ENCODE measurements at places on chromosomes 12 and 14. TPM values are rescaled to one million over a fixed set of nuclear protein-coding genes. Genes with fewer than 3 reads are reported as not detected.

DNA sequence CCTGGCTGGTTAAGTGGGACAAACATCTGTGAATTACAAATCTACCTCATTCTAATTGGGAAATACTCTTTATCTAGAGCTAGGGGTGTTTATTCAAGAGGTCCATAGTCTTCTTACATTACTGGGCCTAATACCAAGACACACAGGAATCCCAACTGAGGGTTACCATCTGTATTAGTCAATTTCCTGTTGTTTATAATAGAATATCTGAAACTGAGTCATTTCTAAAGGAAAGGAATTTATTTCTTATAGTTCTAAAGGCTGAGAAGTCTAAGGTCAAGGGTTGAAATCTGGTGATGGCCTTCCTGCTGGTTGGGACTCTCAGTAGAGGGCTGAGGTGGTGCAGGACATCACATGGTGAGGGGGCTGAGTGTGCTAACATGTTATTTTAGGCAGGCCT lies 36.0 kb downstream of the RTRAF start:
- no peak for DNase-seq

DNA sequence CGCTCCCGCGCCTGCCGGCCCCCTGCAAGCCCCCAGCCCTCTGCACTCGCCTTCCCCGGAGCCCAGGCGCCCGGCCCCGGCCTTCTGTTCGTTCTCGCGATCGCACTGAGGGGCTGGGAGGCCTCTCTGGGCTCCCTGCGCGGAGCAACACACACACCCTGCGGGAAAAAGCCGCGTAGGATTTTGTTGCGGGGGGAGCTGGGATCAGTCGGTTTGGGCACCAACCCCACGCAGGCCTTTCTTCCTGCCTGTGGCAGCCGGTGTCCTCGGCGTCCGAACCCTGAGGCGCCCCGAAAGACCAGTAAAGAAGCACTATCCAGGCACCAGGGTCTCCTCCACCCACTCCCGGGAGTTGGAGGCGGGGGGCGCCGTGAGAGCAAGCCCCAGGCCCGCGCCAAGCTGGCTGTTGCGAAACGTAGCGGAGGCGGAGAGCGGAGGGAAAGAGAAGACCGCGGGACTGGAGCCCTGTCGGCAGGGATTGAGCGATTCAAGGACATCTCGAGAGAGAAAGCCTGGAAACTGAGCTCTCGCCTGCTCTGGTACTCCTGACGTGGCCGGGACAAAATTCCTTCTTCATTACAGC lies 1.9 kb upstream of the HOXC5 start:
- no peak for DNase-seq

DNA sequence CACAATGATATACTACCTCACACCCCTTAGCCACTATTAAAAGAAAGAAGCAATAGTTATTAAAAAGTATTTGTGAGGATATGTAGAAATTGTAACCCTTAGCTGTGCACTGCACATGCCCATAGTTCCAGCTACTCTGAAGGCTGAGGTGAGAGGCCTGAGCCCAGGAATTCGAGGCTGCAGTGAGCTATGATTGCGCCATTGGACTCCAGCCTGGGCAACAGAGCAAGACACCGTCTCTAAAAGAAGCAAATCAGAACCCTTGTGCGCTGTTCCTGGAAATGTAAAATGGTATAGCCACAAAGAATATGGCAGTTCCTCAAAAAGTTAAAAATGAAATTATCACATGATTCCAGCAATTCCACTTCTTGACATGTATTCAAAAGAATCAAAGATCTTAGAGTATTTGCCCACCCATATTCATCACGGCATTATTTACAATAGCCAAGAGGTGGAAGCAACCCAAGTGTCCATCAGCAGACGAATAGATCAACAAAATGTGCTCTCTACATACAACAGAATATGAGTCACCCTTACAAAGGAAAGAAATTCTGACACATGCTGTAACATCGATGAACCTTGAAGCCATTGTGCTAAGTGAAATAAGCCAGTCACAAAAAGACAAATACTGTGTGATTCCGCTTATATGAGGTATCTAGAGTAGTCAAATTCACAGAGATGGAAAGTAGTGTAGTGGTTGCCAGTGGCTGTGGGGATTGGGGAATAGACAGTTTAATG lies 23.7 kb upstream of the YLPM1 start:
- DNase-seq = no peak

DNA sequence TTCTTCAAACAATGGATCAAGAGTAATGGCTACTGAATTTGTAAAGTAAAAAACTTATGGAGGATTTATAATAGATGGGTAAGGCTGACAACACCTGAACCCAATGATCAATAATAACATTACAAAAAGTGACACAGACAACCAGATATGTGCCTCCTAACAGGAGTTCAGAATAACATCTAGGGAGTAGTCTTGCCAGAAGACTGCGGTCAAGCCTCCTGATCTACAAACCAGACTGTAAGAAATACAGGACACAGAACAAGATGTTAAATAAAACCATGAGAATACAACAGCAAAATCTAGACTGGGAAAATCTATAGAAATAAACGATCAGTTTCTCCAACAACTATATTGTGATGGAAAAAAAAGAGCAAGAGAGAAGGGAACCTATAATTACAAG lies 262.6 kb upstream of the TMTC1 start:
- DNase-seq = no peak

Gene RNASE3
- not detected for total RNA-seq

DNA sequence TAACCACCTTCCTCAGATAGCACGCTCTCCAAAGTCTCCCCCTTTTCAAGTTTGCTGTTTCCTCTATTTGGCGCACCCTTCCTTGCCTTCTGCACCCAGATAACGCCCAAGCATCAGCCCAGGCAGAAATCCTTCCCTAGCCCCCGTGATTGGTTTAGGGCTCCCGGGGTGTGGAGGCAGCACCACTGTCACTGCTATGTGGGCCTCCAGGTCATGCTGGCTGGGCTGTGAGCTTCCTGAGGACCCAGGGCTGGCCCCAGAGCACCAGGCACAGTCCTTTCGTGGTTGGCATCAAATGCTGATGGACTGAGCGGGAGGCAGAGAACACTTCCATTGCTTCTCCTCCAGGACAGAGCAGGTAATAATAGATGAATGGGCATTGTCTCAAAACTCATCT lies 311.4 kb downstream of the BCL11B start:
- DNase-seq = no peak

DNA sequence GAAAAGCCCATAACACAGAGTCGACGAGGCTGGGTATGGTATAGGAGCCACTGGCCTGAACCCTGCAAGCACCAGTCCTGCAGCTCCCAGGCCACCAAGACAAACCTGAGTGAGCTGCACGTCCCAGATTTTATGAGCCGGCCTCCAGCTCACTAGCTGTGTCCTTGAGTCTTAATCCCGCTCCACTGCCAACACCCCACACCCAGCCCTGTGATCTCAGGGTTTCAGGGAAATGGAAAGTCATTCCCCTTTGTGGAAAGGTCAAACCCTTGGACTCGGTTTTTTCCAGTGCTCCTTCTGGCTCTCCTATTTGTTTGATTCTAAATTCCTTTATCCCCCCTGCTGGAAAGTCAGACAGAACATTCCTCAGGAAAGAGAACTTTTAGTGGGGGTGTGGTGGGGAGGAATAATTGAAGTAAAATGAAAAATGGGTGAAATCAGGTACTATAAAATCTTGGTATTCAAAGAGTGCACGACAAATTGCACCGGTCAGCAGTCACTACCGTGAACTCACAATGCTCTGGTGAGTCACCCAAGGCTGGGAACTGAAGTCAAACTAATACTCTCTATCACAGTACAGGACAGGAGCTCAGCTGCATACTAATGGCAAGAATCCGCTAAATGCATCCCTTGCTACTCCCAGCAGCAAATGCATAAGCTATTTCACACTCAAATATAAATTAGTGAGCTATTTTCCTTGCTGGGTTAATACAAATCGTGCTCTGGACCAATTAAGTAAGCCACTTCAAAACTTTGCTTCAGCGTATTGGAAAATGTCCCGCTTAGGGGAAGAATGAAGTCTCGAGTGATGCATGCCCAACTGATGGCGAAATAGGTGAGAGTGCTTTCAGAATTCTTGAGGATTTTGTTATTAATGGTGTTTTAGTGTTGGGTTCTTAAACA lies 9.0 kb downstream of the PITPNM2 start:
- no peak for DNase-seq

Gene OR4E2
- total RNA-seq = not detected

DNA sequence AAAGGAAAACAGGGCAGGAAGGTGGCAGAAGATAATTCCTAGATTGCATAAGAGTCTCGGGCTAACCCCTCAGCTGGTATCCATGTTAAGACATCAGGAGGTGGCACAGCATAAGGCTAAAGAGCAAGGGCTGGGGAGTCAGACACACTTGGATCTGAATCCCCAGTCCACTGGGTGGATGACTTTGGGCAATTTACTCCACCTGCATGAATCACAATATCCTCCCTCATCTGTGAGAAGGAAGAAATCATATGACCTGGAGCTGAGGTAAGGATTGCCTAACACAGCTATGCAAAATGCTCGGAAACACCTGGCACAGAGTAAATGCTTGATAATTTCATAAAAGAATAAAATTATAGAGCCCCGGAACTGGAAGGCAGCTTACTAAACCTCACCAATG lies 217.9 kb downstream of the PIK3C2G start:
- DNase-seq = no peak

DNA sequence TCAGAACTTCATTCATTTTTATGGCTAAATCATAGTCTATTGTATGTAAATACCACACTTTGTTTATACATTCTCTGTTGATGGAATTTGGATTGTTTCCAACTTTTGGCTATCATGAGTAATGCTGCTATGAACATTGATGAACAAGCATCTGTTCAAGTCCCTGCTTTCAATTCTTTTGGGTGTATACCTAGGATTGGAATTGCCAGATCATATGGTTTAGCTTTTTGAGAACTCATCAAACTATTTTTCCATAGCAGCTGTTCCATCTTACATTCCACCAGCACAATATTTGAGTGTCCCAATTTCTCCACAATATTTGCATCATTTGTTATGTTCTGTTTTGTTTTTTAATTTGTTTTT lies 52.3 kb upstream of the CCND2 start:
- DNase-seq = no peak

Gene MYO1H
- total RNA-seq = 0.30 TPM

- no peak for DNase-seq
These were observed 100.3 kb upstream of the TMTC1 start for GRCh38 chr12:29883941-29884554.

GRCh38 chr12:117352206-117352605 lies 9.2 kb downstream of the NOS1 start:
- DNase-seq = no peak

- no peak for DNase-seq
These were observed 68.6 kb downstream of the MARK3 start for GRCh38 chr14:103453791-103454190.

GRCh38 chr12:6979453-6979852 lies 8.7 kb downstream of the EMG1 start:
- DNase-seq = no peak

Gene ARF3
- 155 TPM for total RNA-seq

DNA sequence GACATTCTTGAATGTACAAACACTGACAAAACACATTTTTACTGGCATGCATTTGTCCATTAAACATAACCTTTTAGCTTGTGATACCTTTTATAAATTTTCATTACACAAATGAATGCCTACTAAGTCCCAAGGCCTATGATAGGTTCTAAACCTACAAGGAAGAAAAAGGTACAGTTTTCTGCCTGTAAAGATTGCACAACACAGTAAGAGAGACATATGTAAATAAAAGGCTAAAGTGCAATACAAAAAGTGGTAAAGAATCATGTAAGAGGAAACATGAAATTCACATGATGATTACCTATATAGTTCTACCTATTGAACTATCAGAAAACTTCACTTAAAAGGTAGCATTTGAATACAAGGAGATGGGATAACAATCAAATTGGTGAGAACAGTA lies 14.6 kb upstream of the ARID4A start:
- DNase-seq = no peak

Gene PDE3A
- 5.5 TPM for total RNA-seq
